ENCODE measurements at places on chromosomes 11 and 22. TPM values are rescaled to one million over a fixed set of nuclear protein-coding genes. Genes with fewer than 3 reads are reported as not detected.

Gene MISFA
- total RNA-seq, result 2.2 TPM

Gene DAGLA
- 0.08 TPM for total RNA-seq

Gene OR5B21
- 0.45 TPM for total RNA-seq

Gene APOBEC3B
- total RNA-seq, result 7.2 TPM

Gene CHID1
- total RNA-seq, result 39.7 TPM

Gene NCAM1
- 1.0 TPM for total RNA-seq

Gene SLC22A8
- not detected for total RNA-seq

Gene PARVG
- 238 TPM for total RNA-seq

Gene POTEH
- not detected for total RNA-seq

Gene NRXN2
- not detected for total RNA-seq

Gene USH1C
- not detected for total RNA-seq

Gene ISX
- not detected for total RNA-seq

Gene TRABD
- total RNA-seq, result 121 TPM

Gene C2CD3
- total RNA-seq, result 36.2 TPM

Gene CRELD2
- total RNA-seq, result 40.3 TPM

Gene TTLL1
- total RNA-seq, result 10.7 TPM

Gene PIWIL4
- total RNA-seq, result 1.1 TPM

Gene YPEL1
- total RNA-seq, result 14.9 TPM

Gene TEX54
- total RNA-seq, result not detected

Gene CCDC88B
- total RNA-seq, result 142 TPM

Gene UBQLN3
- not detected for total RNA-seq

Gene OR51E1
- not detected for total RNA-seq

Gene ETS1
- total RNA-seq, result 568 TPM

Gene GAS2
- 2.4 TPM for total RNA-seq

Gene UPK3A
- total RNA-seq, result not detected

Gene USP2
- 0.83 TPM for total RNA-seq

Gene GLB1L3
- 5.2 TPM for total RNA-seq

Gene ZNF280B
- total RNA-seq, result 2.4 TPM

Gene ACR
- total RNA-seq, result not detected

Gene CLMP
- 0.25 TPM for total RNA-seq

Gene SNX32
- 2.6 TPM for total RNA-seq

Gene RBFOX2
- total RNA-seq, result 1.1 TPM

Gene CLCF1
- total RNA-seq, result 4.3 TPM

Gene SART1
- 83.5 TPM for total RNA-seq

Gene UBTFL1
- not detected for total RNA-seq

Gene TSGA10IP
- total RNA-seq, result not detected

Gene LMO2
- 0.48 TPM for total RNA-seq

Gene CRYBB2
- total RNA-seq, result not detected

Gene MS4A4A
- 0.45 TPM for total RNA-seq

Gene UBASH3B
- total RNA-seq, result 44.8 TPM

Gene HTR3A
- total RNA-seq, result not detected
